ENCODE measurements at places on chromosomes 13 and 19.

- no peak for DNase-seq
Measured at GRCh38 chr19:45315304-45315703, 7.4 kb downstream of the CKM start.

GRCh38 chr13:45412274-45413049 is 5.7 kb downstream of the SLC25A30 start:
- no peak for DNase-seq

- DNase-seq, result no peak
Measured at GRCh38 chr19:4557144-4557970, 2.1 kb downstream of the SEMA6B start.

DNA sequence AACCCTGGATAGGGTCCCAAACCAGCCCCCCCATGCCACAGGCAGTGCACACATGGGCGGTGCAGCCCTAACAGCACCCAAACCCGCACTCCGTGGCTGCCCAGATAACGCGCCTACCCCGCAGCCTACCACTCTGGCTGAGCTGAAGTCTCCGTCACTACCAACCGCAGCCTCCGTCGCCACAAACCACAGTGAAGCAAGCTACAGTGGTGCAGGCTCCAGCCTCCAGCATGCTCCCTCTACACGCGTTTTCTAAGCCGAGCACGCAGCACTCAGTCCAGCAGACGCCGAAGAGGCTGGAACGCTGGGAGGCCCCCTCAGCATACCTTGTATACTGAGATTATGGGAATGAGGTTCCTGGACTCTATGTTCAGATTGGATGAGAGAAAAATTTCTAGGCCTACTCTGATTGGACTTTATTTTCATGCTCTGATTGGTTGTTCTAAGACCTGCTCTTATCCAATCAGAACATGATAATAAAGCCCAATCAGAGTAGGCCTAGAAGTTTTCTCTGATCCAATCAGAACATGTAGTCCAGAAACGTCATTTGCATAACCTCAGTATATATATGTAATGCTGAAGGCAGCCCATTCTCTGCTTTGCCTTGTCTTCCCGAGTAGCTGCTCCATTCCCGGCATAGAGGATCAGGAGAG is 56.7 kb upstream of the C1QTNF9B start:
- no peak for DNase-seq

GRCh38 chr13:41059456-41060081 is 1.7 kb upstream of the WBP4 start:
- DNase-seq, result no peak

DNA sequence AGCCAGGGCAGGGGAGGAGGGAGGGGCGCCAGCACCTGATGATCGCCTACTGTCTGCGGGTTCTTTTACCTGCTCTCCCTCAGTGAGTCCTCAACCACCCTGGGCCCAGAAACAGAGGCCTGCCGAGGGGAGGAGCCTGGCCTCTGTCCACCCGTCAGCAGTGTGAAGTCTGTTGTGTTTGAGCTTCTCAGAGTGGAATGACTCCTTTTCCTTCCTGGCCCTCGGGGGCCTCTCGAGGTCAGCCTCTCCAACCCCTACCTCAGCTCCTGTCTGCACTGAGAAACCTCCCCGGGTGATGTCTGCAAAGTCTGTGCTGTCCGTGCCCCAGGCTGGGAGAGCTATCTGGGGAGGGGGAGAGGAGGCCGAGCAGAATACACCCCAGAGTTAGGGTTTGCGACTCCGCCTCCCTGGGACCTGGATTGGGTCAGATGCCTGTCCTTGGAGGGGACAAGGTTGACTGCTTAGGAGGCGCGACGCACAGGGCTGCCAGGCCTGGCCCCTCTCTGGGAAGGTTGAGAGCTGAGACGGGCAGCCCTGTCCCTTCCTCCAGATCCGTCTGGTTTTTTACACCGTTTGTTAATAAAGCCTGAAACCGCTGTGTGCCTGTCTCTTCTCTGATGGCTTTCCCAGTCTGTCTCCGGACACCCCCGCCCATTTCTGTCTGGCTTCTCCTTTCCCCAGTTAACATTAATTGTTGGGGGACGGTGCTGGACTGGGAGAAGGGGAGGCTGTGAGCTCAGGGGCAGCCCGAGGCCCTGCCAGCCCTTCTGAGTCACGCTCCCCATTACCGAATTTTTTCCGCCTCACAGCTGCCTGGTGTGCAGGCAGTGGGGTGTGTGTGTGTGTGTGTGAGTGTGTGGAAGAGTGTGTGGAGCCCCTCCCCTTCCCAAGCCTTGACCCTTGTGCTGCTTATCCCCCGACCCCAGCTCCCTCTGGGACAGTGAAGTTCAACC is 989 bp upstream of the SSC5D start:
- peak; percentile 88 for DNase-seq

GRCh38 chr13:111186305-111186935 is 71.3 kb downstream of the ARHGEF7 start:
- DNase-seq, result no peak

DNA sequence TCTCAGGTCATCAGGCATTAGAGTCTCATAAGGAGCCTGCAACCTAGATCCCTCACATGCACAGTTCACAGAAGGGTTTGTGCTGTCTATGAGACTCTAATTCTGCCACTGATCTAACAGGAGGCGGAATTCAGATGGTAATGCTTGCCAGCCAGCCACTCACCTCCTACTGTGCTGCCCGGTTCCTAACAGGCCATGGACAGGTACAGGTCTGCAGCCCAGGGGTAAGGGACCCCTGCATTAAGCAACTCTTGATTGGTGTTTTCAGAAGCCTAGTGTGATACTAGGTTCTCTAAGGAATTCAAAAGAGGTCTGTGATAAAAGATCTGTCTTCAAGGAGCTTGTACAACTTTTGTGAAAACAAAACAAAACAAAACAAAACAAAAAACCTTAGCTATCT is 31.1 kb downstream of the CAB39L start:
- DNase-seq, result no peak

DNA sequence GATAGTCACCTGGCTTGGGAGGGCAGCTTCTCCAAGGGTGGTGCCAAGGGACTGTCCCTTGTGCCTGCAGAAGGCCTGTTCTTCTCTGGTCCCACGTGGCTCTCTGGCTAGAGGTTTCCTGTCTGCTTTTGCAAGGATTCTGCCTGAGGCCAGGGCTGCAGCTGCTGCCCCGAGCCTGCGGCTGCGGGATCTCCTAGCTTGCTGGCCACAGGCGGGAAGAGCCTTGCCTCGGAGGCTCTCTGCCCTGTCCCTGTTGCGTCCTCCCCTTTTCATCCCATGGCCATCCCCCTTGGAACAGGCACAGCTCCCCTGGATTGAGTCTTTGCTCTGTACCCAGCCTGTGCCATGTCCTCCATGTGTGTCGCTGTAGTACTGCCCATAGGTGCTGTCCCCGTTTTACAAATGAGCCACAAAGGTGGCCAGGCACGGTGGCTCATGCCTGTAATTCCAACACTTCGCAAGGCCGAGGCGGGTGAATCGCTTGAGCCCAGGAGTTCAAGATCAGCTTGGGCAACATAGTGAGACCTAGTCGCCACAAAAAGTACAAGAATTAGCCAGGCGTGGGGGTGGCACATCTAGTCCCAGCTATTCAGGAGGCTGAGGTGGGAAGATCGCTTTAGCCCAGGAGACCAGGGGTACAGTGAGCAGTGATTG is 9.1 kb downstream of the IRF3 start:
- no peak for DNase-seq

GRCh38 chr13:99442273-99442895 is 58.9 kb upstream of the TM9SF2 start:
- peak; percentile 38 for DNase-seq

- DNase-seq, result no peak
Measured at GRCh38 chr13:110137680-110138009, 169.3 kb downstream of the COL4A1 start.

DNA sequence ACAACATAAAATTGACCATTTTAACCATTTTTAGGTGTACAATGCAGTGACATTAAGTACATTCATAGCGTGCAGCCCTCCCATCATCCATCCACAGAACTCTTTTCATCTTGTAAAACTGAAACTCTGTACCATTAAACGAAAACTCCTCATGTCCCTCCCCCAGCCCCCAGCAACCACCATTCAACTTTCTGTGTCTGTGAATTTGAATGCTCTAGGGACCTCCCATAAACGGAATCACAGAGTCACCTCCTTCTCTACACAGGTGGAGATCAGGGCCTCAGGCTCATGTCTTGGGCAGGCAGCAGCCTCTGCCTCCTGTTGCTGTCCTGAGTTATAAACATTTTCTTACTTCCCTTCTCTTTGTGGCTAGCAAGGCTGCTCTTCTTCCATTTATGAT is 7.3 kb upstream of the CCNE1 start:
- no peak for DNase-seq

DNA sequence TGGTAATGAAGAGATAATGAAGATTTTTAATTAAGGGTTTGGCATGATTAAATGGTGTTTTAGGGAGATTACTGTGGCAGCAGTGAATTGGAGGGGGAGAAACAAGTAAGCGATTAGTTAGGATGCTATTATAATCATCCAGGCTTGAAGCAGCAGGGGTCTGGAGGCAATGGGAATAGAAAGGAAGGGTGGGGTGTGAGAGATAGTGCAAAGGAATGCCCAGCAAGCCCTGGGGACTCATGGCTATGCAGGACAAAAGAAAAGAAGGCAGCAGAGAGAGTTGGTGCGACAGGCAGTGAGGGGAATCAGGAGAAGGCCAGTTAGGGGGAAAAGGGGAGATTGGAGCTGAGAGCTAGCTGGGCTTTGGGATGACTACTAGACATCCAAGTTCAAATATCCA is 34.5 kb downstream of the SOX21 start:
- DNase-seq, result no peak

- no peak for DNase-seq
Measured at GRCh38 chr19:12757544-12758274, 6.1 kb downstream of the BEST2 start.

DNA sequence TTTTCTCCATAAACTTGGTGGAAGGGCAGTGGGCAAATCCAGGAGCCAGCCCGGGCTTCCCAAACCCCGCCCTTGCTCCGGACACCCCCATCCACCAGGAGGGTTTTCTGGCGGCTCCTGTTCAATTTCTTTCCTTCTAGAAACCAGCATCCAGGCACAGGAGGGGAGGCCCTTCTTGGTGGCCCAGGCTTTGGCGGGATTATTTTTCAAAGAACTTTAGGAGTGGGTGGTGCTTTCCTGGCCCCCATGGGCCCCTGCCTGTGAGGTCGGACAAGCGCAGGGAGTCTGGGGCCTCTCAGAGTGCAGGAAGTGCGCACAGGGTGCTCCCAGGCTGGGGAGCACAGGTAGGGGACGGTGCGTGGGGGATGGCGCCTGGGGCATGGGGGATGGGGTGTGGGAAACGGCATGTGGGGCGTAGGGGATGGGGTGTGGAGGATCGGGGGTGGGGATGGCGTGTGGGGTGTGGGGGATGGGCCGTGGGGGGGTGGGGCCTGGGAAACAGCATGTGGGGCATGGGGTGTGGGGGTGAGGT is 396 bp downstream of the F7 start:
- no peak for DNase-seq

DNA sequence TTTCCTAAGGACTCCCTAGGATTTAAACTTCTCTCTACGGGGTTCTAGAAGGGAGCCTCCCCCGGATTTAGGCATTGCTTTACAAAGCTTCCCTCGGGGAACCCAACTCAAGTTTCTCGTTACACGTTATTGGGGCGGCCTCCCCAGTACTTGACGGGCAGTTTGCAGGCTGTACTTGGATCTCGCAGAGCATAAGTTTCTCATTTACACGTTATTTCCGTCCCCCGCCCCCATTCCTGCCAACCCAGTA is 584 bp downstream of the SMG9 start:
- DNase-seq, result no peak

Measured in astrocyte of the cerebellum (primary cell).